ENCODE measurements at places on chromosomes 5 and 9.

- no peak overlapping the region for H3K4me3 ChIP-seq
- H3K36me3 ChIP-seq = peaks cover 13% of the 10 kb centered on the region
- H3K4me1 ChIP-seq = peaks cover 19% of the 10 kb centered on the region
Observed at GRCh38 chr5:179904463-179905160, 3.1 kb downstream of the TBC1D9B start.

DNA sequence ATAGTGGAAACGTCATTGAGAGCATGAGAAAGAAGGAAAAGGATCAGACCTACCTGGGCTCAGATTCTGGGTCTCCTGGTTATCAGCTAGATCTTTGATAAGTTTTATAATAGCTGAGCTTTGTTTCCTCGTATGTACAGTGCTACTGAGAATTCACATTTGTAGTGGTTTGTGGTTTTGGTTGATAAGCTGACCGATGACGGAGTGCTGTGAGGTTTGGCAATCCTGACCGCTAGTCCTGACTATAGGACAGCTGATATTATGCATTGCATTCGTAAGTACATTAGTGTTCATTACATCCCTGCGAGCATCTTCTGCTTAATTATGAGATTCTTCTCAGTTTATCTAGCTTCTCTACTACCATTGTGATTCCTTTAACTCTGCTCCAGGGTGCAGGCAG, 190.7 kb upstream of the SLC27A6 start:
- no peak overlapping the region for H3K4me3 ChIP-seq
- peaks cover 4% of the 10 kb centered on the region for H3K27me3 ChIP-seq
- no peaks in the 10 kb centered on the region for H3K36me3 ChIP-seq
- DNase-seq = no peak

DNA sequence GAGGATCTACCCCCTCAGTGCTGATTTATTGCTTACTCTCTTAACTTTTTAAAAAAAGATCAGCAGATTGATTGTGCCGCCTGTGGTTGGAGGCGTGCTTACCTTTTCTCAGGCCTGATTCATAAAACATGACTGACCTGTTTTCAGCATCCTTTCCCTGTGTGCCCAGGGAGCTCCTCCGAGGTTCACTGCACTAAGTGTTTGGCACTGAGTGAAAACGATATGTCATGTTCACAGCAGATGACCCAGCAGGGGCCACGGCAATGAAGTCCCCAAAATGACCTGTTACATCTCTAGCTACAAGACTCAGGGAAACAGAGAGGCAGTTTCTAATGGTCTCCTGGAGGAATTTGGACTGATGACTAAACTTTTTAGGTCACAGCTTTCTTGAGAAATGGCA, 69.9 kb downstream of the INSYN2B start:
- DNase-seq = no peak
- H3K27me3 ChIP-seq = no peaks in the 10 kb centered on the region
- H3K4me3 ChIP-seq = no peak overlapping the region
- H3K4me1 ChIP-seq = no peaks in the 10 kb centered on the region
- H3K36me3 ChIP-seq = peaks cover 6% of the 10 kb centered on the region

- H3K27ac ChIP-seq = no peak overlapping the region
- no peak for DNase-seq
- H3K4me3 ChIP-seq = no peak overlapping the region
- H3K4me1 ChIP-seq = no peaks in the 10 kb centered on the region
Observed at GRCh38 chr5:172353846-172354245, 70.3 kb upstream of the UBTD2 start.
